ENCODE measurements at places on chromosomes 4 and X.

DNA sequence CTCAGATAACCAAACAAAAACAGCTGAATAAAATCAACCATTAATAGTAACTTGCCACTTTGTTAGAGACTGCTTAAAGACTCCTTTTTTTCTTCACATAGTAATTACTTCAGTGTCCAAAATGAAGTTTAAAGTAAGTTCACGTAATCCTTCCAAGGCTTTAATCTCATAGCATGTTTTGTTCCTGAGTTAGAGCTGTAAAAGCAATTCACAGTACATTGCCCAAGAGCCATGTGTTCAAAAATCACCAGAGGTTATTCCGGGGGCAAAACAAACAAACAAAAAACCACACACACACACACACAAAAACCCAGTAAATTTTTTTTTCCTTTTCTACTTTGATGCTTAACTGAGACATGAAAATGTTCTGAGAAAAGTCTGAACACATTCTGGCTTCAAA lies 6.1 kb downstream of the GPR82 start:
- no peak for DNase-seq

- DNase-seq: no peak
These were observed 100.5 kb downstream of the AREG start for GRCh38 chr4:74545448-74545847.

DNA sequence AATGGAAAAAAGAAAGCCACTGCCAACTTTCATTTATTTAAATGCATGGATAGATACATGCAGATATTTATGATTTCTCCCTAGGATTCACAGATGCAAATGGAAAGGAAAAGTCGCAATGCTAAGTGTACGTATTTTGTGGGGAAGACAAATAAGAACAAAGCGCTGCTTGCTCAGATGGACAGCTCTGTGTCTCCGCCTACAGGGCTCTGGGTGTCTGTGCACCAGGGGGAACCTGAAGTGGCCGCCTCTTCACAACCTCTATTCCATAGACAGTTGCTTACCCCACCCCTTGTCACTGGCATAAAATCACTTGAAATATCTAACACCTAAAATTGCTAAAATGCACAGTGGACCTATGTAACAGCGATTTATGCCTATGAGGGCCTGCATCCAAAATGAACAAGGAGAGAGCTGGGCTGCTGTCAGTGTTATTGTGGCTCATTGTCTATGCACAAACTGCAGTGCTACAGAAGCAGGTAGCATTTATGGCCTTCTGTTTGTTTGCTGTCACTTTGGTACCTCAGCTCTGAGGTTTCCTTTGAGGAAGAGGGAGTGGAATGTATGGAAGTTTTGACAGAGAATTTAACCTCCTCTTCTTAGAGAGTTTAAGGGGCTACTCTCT lies 58.6 kb upstream of the PAGE1 start:
- no peak for DNase-seq

DNA sequence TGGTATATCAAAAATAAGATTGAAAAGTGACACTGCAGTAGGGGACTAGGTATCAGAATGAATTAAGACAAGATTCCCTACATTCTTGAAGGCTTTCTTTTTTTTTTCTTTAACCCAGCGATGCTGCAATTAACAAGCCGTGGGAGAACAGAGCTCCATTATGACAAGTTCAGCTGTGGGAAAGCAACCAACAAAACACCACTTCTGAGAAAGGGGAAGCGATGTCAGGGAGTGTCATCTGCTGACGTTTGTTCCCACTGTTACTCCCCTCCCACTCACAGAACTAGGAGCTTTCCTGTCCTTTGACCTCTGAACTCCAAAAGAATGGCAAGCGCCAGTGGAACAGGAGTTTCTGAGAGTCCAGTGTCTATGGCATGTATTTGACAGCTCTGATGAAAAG lies 90.2 kb upstream of the SLITRK2 start:
- DNase-seq: no peak

GRCh38 chr4:19675172-19675811 lies 576.4 kb upstream of the SLIT2 start:
- no peak for DNase-seq

GRCh38 chrX:117010243-117010642 lies 547.5 kb upstream of the CT83 start:
- no peak for DNase-seq

DNA sequence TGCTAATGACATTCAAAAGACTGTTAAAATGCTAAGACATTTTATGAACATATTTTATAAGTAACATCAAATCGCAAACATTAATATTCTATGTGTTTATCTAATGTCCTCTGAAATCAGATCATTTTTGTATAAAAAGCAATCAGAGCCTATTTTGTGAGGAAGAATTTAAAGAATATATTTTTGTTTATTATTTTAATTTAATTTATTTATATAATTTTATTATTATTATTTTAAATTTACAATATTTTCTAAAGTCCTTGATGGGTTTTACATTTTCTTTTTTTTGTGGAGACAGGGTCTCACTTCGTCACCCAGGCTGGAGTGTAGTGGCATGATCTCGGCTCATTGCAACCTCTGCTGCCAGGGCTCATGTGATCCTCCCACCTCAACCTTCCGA lies 262.8 kb downstream of the EPHA5 start:
- no peak for DNase-seq

DNA sequence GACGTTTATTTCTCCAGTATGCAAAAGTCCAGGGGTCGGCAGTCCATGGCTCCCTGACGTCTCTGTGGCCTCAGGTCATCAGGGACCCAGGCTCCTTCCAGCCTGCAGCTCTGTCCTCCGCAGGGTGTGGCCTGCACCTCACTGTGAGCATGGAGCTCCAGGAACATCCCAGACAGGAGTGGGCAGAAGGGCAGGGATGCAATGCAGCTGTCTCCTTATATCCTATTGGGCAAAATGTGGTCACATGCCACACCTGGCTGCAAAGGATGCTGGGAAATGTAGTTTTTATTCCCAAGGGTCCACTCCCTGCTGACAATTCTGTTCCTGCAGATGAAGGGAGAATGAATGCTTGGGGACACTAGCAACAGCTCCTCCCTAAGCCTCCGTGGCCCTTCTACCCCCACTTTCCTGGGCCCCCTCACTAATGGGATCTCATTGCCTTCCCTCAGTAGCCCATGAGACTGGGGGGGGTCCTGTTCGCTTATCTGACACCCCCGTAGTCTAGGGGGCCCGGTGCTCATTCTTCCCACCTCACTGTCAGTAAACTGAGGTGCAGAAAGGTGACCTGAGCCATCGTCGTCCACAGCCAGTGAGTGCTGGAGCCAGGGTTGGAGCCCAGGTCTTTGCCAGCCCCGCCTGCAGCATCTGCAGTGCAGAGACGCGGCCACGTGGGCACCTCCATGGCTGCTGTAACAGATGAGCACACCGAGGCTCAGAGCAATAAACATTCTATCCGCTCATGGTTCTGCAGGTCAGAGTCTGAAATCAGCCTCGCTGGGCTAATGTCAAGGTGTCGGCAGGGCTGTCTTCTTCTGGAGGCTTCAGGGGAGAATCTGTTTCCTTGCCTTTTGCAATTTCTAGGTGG lies 5.9 kb upstream of the GRPEL1 start:
- peak; percentile 29 for DNase-seq

DNA sequence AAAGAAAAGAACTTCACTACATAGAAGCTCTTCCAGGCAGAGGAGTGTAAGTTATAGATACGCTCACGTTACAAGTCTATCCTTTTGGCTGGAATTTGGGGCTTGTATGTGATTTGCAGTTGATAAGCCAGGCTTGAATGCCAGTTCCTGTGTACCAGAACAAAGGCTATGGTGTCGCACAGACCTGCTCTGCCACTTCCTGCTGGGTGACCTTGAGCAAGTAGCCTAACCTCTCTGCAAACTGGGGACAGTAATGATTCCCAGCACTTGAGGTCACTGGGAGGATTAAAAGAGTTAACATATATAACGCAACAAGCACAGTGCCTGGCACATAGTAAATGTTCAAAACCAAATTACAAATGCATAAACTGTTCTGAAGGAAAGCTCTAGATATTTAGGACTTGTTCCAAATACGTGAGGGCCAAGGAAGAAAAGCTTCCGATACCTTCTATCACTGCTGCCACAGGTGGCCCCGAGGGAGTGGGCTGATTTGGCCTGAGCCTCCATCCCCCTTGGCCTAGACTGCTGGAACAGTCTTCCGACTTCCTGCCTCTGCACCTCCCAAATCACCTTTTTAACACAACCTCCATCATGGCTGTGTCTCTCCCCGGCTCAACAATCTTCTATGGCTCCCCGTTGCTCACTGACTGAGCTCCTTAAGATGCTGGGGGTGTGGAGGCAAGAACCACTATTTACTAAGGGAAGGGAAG lies 1.3 kb upstream of the SOWAHD start:
- no peak for DNase-seq

Data from GM19239 (cell line).